GM12892 (cell line): ENCODE measurements at places on chromosomes 7 and 10.

DNA sequence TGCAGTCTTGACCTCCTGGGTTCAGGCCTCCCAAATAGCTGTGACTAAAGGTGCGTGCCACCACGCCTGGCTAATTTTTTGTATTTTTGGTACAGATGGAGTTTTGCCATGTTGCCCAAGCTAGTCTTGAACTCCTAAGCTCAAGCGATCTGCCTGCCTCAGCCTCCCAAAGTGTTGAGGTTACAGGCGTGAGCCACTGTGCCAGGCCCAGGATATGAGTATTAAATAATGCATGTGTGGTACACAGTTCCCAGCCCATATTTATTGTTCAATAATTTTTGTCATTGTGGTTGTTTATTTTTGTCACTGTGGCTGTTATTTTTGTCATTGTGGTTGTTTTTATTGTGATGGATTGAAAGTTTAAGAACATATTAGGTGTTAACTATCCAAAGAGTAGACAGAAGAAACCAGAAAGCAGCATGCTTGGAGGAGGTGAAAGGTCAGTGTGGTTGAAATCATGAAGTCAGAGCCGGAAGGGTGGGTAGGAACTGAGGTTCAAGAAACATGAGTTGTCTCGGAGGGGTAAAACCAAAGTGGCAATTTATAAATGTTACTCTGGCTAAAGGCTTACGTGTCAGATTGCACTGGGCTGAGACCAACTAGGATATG lies 45.0 kb downstream of the MRC1 start:
- no peak for DNase-seq

- peak; percentile 85 for DNase-seq
Measured at GRCh38 chr10:72334825-72335393, 19.8 kb downstream of the DNAJB12 start.

- no peak for DNase-seq
Measured at GRCh38 chr7:150956395-150957132, 21.6 kb downstream of the KCNH2 start.

GRCh38 chr10:5818048-5818331 lies 4.8 kb upstream of the GDI2 start:
- DNase-seq: no peak

DNA sequence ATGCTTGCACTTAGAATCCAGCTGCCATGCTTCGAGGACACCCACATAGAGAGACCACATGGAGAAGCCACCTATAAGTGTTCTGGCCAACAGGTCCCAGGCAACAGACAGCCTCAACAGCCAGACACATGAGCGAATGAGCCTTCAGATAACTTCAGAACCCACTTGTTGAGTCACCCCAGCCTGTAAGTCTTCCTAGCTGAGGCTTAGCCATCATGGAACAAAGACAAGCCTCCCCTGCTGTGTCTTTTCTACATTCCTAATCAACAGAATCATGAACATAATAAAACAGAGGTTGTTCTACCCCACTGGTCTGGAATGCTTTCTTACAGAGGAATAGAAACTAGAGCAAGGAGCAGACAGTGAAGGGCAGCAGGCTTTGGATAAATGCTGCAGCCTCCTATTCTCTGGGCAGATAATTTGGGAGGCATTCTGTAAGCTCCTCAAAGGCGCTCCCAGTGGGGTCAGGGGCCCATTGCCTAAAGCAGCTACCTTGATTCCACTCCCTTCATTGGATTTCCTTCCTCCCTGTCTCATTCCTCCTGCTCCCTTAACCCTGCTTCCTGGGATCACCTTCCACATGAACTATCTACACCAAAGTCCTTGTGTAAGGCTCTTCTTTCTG lies 4.6 kb downstream of the TLL2 start:
- no peak for DNase-seq

GRCh38 chr7:25665903-25666670 lies 437.8 kb upstream of the NPVF start:
- no peak for DNase-seq

DNA sequence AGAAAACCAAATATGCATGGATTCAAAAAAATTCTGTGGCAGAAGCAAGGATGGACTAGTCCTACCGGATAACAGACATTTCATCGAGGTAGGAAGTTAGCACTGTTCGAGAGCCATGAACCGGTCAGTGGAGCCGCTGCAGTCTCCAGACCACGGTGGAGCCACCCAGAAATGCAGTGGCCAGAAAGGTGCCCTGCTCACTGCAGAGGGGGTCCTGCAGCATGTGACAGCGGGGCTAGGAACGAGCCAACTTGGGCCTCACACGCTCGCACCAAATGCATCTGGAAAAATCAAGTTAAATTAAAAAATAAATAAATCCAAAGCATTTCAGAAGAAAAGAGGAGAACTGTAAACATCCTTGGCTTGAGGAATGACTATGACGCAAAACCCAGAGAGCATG lies 13.1 kb upstream of the CFAP46 start:
- no peak for DNase-seq

DNA sequence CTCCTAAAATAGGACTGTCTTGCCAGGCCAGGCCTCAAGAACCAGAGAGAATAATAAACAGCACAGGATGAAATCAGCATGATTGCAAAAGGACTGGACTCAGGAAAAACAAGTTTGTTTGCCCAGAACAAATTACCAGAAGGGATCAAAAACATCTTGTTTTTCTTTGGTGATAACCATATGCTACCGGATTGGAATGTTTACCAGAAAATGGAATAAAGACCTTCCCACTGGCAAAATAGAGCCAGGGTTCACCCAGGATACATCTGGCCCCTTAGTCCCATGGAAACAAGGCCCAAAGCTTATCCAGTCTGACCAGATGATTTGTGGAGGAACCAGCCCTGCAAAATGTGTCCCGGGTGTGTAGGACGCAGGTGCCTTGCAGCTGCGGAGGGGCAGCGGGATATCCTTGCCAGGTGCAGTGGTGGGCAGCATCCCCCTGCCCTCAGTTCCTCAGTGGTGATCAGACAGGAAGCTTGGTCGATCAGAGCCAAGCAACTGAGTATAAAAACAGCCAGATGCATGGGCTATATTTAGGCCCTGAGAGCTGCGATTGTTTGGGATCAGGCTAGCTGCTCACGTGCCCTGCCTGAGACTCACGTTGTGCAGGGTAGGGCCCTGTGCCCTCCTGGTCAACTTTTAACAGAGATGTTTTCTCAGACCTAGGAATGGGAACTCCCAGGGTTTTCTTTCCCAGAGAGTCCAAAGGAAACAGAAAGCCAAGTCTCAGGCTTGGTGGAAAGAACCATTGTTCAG lies 4.6 kb upstream of the ZNF22 start:
- DNase-seq: no peak

- DNase-seq: no peak
Measured at GRCh38 chr10:3264161-3264761, 91.7 kb upstream of the PITRM1 start.

DNA sequence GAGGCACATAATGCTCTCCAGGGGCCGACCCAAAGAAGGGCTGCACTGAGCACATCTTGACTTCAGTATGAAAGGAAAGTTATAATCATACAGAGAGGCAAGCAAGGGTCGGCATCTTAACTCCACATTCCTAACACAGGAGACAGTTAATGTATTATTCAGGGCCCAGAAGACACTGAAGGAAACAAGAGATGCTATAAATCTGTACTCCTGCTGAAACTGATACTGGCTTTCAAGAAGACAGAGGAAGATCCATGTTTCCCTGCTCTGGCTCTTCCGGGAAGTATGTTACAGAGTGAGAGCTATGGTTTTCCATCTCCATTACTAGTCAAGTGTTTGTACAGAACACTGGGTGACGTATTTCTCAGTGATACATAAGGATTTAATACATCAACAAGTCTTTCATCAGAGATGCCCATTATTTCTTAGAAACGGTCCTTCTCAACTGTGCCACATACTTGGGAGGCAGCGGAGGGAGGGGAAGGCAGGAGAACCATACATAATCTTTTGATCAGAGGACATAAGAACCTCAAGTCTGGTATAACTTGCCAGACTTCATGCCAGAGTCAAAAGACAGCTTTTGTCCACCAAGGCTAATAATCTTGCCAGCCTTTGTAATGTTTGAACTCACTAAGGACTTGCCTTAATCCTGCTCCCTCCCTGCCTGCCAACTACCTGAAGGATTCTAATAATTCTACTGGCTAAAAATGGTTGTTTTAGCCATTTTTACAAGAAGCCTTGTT lies 58.1 kb downstream of the ENO4 start:
- DNase-seq: no peak

DNA sequence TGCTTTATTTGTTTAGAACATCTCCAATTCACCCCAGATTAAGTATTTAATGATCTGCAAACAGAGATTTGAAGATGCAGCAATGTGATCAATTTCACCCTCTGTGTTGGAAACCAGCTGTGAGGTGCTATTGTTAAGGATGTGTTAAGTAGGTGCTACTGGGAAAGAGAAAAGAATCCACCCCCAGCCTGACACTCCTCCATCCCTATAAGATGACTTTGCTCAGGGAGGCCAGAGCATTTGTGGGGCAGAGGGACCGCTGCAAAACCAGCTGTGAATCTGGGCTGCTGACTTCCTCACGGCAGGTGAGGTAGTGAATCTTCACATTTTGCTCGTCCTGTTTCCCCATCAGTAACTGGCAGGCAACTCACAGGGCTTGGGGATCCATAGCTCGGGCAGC lies 297.5 kb downstream of the GFRA1 start:
- DNase-seq: no peak

- no peak for DNase-seq
Measured at GRCh38 chr7:5489991-5490536, 66.4 kb upstream of the TNRC18 start.

GRCh38 chr10:123772645-123773508 lies 106.7 kb downstream of the GPR26 start:
- no peak for DNase-seq

DNA sequence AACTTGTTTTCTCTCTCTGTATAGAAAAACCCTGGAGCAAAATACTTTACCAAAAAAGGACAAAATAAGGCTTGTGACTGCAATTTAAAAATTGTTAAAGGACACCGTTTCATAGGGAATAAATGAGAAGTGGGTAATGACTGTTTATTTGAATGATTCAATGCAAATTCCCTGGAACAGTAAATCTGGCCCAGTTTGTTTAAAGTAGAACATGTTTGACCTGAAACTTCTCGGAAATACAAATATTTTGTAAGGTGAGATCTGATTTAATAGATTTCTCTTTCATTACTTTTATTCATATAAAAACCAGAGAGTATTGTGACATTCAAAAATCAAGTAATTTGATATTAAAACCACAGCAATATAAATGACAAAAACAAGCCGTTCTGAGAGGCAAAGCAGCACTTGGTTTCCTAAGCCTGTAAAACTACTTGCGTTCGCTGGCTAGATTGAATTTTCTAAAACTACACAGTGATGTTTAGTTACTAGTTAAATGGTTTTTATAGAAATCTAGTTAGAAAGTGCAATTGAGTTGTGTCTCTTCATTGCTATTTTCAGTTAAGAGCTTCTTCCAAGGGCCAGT lies 76.8 kb upstream of the PITRM1 start:
- DNase-seq: no peak

DNA sequence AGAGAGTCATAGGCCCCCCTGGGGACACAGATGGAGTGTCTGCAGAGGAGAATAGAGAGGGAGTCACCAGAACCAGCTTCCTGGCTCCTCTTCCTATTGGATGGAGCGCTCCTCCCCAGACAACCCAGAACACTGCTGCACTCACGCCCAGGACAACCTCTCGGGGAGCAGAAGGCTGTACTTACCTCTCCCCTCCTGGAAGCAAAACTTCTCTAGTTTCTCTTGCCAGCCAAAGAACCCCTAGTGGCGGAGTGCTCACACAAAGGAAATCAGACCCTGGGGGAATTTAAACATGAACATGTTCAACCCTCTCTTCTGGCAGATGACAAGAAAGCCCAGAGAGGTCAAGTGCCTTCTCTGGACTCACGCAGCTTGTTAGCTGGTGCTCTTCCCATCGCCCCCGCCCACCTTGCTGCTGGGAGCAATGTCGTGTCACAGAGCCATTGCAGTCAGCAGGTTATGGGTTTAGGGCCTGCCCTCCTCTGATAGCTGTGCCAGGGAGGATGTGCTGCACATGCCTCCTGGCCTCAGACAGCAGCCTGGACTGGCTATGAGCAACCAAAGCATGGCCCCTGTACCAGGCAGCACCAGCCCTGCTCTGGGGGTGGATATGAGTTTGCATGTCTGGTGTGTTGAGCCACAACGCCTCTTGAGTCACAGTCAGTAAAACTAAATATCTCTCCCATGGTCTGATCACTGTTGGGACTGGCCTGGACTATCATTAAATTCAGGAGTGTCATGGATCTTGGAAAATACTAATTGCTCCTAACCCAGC lies 84.4 kb downstream of the SLIT1 start:
- DNase-seq: no peak

DNA sequence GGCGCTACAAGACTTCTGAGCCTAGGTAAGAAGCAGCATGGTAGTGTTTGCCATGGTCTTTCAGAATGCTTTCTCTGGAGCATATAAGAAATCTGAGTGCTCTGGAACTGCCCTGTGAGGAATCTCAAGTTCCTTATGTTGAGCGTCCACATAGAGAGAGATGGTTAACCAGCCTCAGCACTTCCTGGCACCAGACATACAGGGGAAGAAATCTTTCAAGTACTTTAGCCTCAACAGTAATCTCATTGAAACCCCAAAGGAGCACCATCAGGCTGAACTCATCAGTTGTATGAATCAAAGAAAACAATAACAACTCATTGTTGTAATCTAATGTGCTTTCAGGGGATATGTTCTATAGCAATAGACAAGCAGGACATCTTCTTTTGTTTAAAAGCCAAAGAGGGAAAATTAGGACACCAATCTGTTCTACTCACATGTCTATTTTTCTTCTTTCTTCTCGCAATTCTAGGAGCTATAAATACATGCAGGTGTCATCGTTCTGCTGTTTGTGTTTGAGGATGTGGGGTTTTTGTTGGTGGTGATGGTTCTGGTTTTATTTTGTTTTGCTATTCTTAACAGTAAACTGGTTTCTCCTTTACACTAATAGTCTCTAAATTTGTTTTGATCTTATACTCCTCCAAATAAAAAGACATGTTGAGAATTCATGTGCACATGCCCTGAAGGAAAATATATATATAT lies 1145.0 kb upstream of the LRRN3 start:
- DNase-seq: no peak

DNA sequence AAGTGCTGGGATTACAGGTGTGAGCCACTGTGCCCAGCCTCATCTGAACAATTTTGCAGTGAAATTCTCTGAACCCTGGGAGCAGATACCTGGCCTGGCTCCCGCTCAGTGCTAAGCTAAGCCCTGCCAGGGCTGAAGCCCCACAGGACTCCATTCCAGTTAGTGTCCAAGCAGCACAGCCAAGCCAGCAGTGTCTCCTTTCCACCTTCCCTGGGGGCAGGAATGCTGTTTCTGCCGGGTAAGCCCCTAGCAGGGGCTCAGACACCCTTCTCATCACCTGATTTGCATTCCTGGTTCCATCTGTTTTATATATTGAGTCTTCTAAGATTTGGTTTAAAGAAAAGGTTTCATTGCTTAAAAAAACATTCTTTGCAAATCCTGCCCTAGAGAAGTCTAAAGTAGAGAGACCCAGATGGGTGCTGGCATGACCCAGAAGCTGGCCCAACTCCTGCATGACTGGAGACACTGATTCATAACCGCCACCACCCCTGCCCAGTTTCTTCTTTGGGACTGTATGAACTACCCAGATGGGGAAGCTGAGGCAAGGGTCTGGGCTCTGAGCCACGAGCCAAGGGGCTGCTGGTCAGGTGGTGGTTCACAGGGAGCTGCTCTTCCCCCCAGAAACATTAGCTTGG lies 14.0 kb downstream of the SLC13A4 start:
- no peak for DNase-seq
